Activated T-helper 9 cell treated with anti-CD3 and anti-CD28 coated beads, Interleukin-2, amount 50 U/mL, for 16 hours (primary cell): ENCODE measurements at places on chromosomes 4 and X.

DNA sequence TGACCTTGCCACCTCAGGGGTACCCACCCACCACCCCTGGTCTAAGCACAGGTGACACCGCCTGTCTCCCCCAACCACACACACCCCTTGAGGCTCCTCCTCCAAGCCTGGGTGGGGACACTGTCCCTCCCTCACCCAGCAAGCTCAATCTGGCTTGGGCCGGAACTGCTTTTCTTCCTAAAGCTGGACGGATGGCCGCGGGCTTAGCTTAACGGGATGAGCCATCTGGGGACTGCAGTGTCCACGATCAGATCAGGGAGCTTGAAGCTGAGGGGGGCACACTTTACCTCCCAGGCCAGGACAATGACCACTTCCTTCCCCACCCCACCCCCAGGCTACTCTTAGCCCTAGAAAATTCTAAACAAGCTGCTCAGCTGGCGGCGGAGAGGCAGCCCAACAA is 1.0 kb upstream of the SLC6A8 start:
- no peak for DNase-seq

GRCh38 chr4:80073473-80074008 is 512 bp upstream of the ANTXR2 start:
- no peak for DNase-seq

- no peak for DNase-seq
Measured at GRCh38 chr4:76306882-76307659, 538 bp downstream of the STBD1 start.

GRCh38 chrX:34987646-34988045 is 45.0 kb downstream of the FAM47B start:
- no peak for DNase-seq

- DNase-seq: no peak
Measured at GRCh38 chrX:86829786-86830185, 681.5 kb downstream of the DACH2 start.

DNA sequence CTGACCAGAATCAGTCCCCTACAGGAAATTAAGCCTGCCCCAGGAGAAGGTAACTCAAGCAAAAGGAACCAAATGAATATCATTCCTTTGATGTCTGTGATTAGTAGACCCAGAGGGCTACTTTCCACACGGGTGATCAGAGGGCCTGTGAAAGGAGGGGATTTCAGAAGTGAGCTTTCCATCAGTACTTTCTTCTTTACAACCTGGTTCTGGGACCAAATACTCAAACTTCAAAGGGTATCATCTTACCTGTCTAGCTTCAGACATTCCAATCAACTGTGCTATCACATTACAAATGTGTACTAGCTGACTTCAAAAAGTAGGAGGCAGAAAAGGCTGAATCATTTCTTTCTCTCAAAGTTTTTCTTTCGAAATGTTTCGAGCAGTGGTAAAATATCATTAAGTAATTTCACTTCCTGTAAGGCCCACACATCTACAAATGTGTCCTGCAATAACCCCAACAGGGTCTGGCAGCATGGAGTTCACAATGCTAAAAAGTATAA is 23.9 kb downstream of the ACSL4 start:
- no peak for DNase-seq

DNA sequence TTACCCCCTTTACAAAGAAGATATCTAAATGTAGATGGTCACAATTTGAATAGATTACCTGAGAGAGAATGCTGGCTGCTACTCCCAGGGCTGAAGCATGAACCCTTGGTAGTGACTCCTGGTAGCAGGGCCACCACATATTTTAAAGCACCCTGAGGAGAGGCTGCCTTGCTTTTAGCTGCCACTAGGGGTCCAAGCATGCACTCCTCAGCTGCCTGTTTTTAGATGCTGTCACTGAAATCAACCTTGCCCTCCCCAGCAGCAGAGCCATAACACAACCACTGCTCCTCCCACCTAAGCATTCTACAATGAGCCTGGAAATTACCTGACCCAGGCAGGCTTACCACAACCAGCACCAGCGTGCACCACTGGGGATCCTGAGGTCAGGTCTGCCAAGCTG is 850.9 kb downstream of the FAM133A start:
- DNase-seq: no peak

DNA sequence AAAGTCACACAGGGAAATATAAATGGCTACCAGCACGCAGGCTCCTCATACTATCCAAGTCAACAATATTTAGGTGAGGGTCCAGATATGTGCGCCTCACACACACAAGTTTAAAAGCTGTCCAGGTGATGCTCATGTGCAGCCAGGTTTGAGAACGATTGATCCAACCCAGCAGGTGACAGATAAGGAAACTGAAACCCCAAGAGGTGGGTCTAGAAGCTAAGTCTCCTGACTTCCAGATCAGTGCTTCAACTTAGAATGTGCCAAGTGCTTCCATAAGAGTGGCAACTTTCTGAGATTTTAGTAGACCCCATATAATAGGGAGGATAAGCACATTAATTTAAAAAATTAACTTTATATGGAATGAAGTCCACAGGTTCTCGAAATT is 54.4 kb upstream of the NAP1L5 start:
- DNase-seq: no peak

DNA sequence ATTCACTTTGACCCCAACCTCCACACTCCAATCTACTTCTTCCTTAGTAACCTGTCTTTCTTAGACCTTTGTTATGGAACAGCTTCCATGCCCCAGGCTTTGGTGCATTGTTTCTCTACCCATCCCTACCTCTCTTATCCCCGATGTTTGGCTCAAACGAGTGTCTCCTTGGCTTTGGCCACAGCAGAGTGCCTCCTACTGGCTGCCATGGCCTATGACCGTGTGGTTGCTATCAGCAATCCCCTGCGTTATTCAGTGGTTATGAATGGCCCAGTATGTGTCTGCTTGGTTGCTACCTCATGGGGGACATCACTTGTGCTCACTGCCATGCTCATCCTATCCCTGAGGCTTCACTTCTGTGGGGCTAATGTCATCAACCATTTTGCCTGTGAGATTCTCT is 344 bp downstream of the OR13H1 start:
- DNase-seq: no peak

GRCh38 chrX:153387345-153387744 is 13.8 kb downstream of the PNMA6E start:
- no peak for DNase-seq

DNA sequence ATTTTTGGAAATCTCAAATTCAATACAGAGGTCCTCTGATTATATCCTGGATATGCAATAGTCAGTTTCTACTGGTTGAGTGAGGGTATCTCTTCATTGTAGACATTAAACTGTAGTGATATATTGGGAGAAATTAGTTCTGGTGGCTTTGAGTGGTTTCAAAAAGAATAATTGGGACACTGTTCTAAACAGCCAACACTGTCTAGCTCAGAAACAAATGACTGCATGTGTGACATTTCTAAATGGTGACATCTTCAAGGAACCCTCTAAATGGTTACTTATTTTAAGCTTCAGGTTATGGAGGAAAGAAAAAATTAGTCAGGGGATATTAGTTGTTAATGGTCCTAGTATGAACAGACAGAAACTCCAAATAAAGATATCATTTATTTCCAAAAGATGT is 186.2 kb downstream of the LARP7 start:
- DNase-seq: no peak

GRCh38 chr4:170004651-170005295 is 21.4 kb downstream of the MFAP3L start:
- DNase-seq: no peak

DNA sequence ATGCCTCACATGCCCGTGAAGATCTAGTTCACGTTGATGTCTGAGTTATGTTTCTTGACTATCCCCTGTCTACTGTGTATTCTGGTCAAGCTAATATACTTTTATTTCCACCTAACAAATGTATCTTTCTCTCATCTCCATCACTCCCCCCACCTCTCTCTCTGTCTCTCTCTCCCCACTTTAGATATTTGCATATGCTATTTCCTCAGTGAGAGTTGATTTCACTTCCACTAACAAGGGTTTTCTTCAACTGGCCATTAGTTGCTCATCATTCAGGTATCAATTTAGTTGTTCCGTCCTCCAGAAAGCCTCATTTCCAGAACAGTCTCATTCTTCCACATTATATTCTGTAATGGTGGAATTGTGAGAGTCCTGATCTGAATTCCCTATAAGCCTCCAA is 1777.8 kb upstream of the TENM3 start:
- DNase-seq: no peak

GRCh38 chr4:179836179-179837075 is 2394.2 kb upstream of the AGA start:
- DNase-seq: no peak

- no peak for DNase-seq
Measured at GRCh38 chr4:96342790-96343455, 503.0 kb downstream of the PDHA2 start.

- no peak for DNase-seq
Measured at GRCh38 chr4:52842792-52843191, 19.3 kb upstream of the RASL11B start.

DNA sequence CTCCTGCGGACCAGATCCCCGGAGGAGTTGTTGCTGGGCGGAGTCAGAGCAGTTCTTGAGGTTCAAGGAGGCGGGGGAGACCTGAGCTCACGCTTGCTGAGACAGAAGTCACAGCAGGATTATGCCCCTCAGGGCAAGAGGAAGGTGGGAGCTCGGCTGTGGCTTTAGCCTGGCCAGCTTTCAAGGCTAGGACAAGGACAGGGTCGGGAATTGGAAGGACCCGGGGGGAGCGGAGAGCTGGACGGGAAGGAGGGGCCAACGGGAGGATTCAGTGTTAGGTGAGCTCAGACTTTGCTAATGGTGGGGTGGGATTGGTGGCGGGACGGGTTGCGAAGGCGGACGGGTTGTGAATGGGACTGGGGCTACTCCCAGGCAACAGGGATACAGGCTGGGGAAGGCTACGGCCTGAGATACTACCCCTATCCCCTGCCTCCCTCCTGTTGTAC is at the start of gene RIBC1:
RIBC1 (plus strand) TSS at position 13 of the 446 bp plus-strand sequence. CDS start 3,404 bp downstream, outside the sequence.
- DNase-seq: no peak

DNA sequence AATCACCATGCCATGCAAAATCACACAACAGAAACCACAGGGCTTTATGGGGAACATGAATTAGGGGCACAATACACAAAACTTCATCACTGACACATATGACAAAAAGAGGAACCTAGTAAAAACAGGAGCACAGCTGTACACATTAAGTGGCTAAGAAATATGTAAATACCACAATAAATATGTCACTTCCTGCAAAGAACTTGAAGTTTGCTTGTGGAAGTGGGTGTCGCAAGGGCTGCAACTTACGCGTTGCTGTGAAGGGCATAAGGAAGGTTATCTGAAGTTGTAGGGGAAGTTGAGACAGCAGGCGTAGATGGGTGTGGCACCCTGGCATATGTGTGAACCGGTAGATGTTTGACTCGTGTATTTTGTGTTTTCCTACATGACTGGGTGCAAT is 42.4 kb downstream of the CLCN4 start:
- no peak for DNase-seq

DNA sequence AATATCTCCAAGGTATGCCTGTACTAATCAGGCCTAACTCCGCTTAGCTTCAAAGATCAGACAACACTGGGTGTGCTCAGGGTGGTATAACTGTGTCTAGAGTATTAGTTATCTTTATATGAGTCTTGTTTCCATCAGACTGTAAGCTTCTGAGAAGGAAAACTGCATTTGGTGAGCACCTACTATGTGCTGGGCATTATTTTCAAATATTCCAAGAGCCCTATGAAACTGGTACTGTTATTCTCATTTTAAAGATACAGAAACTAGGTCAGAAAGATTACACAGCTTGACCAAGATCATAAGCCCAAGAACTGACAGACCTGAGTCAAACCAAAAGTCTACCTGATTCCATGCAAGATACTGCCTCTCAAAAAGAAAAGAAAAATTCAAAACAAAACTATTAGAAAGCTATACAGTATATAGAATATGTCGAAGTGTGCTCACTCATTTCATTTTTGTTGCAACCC is 44.4 kb downstream of the LRBA start:
- no peak for DNase-seq

GRCh38 chr4:39741401-39741800 is 43.5 kb downstream of the UBE2K start:
- no peak for DNase-seq

GRCh38 chr4:66157594-66157993 is 487.3 kb upstream of the EPHA5 start:
- no peak for DNase-seq

- no peak for DNase-seq
Measured at GRCh38 chr4:110869114-110869513, 246.2 kb upstream of the PITX2 start.

DNA sequence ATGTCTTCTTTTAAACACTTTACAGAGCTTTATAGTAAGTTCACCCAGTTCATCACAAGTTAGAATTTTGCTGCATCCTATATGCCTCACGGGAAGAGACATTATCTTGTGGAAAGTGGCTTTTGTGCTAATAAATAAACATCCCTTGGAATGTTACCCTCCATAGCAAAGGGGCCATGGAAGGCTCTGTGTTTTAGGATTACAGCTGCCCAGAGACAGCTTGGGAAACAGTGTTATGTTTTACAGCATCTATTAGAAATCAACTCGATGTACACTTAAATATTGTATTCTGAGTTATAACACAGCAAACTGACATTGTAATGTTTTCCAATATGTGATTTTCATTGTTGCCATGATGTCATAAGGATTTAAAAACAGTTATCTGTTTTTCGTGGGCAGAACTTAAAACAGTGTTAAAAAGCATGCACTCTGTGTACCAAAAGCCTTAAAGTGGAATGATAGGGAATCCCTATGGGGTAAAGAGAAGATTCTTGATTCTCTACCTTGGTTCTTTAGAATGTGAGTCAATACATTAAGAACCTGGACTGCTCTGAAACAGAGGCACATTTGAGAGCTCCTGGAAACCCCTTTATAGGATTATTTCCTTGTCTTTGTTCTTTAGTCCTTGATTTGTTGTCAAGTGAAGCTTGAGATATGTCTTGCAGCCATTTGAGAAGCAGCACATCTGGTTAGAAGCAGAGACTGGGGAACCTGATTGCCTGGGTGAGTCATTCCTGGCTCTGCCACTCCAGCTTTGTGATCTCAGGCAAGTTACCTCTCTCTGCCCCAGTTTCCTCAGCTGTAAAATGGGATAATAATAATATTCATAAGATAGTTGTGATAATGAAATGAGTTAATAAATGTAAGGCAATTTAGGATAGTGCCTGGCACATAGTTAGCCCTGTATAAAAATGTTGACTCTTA is 41.6 kb downstream of the ARHGAP10 start:
- DNase-seq: no peak

GRCh38 chr4:136277741-136278140 is 1254.6 kb downstream of the PCDH18 start:
- DNase-seq: no peak

- no peak for DNase-seq
Measured at GRCh38 chrX:43868791-43869190, 13.5 kb downstream of the MAOB start.

DNA sequence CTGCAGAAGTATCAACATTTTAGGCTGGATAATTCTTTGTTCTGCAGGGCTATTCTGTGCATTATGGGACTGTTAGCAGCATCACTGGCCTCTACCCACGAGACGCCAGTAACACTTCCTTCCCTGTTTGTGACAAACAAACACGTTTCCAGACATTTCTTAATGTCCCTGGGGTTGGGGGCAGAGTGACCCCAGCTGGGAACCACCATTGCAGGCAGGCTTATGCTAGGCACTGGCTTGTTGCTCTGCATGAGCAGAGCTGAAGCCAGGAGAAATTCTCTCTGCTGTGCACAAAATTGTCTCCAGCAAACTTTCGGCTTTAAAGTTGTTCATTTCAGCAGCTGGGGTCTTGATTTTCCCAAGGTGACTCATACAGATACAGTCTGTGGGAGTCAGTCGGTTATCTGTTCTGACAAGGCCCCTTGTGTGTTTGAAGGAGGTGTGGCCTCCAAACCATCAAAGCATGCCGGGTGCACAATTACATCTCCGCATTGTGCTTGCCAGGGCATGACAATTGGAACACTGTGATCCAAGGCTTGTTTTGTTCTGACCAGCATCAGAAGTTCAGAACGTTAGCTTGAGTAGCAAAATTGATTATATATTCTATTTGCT is 156.4 kb upstream of the BOD1L1 start:
- no peak for DNase-seq

GRCh38 chrX:8868070-8868773 is 67.0 kb upstream of the FAM9A start:
- DNase-seq: no peak
